ENCODE measurements at places on chromosomes 16 and 17. TPM values are rescaled to one million over a fixed set of nuclear protein-coding genes. Genes with fewer than 3 reads are reported as not detected.
A peak's percentile ranks its signal among the peaks of the same experiment; 100 is the strongest.

The RPH3AL gene
- total RNA-seq, result 24.0 TPM

The SMPD3 gene
- total RNA-seq, result 0.27 TPM

The STH gene
- total RNA-seq, result not detected

GRCh38 chr16:30151091-30151490 lies 28.1 kb upstream of the MAPK3 start:
- no peaks in the 10 kb centered on the region for H3K36me3 ChIP-seq
- H3K27ac ChIP-seq, result no peak overlapping the region
- no peaks in the 10 kb centered on the region for H3K27me3 ChIP-seq
- no peak for DNase-seq

DNA sequence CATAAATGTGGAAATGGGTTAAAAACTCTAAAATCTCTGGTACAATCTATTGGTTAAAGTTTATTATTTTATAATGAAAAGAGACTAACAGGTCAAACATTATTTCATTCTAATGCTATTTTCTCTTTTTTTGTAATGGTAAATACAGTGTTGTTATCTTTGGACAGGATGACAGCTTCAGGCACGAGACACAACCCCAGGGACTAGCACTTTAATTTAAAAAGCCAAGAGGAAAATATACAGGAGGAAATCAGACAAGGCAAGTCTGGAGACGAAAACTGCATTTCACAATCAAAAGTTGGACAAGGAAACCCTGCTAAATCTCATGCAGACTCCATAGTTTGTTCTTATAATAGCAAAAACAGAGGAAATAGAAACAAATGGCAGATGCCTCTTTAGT lies 589.1 kb upstream of the CDH8 start:
- no peaks in the 10 kb centered on the region for H3K36me3 ChIP-seq
- no peaks in the 10 kb centered on the region for H3K4me1 ChIP-seq
- no peak overlapping the region for H3K27ac ChIP-seq
- H3K27me3 ChIP-seq, result no peaks in the 10 kb centered on the region
- no peak for DNase-seq
- no peak overlapping the region for H3K4me3 ChIP-seq

- H3K27me3 ChIP-seq, result no peaks in the 10 kb centered on the region
- no peak overlapping the region for H3K4me3 ChIP-seq
- H3K27ac ChIP-seq, result no peak overlapping the region
- no peaks in the 10 kb centered on the region for H3K4me1 ChIP-seq
- peak; percentile 63 for DNase-seq
Observed at GRCh38 chr17:64938925-64939474, 19.7 kb upstream of the LRRC37A3 start.

DNA sequence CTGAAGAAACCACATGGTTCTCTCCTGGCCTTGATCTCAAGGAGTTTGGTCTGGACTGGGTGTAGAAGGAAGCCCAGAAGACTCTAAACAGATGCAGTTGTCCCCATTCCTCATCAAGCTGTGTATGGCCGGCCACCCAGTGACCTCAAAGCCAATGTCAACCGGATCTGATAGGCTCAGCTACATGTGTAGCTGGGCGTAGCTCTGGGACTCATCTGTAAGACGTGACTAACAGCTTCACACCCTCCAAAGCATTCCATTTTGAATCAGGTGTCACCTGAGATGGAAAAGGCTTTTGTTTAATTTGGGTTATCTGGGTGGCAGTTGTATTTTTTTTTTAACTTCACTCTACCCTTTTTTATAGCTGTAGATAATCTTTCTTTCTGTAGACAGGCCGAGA lies 130.4 kb downstream of the ABCC12 start:
- H3K4me3 ChIP-seq, result no peak overlapping the region
- no peaks in the 10 kb centered on the region for H3K4me1 ChIP-seq
- H3K36me3 ChIP-seq, result no peaks in the 10 kb centered on the region
- no peaks in the 10 kb centered on the region for H3K27me3 ChIP-seq

GRCh38 chr17:72466199-72466598 lies 345.4 kb downstream of the SOX9 start:
- H3K27ac ChIP-seq, result no peak overlapping the region
- H3K27me3 ChIP-seq, result no peaks in the 10 kb centered on the region
- H3K4me3 ChIP-seq, result no peak overlapping the region
- peaks cover 7% of the 10 kb centered on the region for H3K4me1 ChIP-seq
- peak; percentile 42 for DNase-seq

DNA sequence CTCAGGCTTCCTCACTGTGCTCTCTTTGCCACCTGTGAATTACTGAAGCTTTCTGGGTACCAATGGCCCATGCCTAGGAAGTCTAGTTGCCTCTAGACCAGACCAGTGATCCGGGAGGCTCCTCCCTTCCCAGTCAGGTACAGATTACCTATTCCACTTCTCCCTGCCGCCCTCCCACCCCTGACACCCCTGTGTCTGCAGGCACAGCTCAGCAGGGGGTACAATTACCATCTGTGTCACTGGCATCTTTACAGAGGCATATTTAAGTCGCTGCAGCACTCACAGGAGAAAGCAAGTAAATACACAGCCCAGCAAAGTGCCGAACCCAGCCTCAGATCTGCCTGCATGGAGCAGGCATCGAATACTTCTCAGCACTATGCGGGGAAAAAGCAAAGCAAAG lies 5.3 kb upstream of the WSCD1 start:
- no peak for DNase-seq
- H3K27me3 ChIP-seq, result peaks cover 55% of the 10 kb centered on the region
- no peaks in the 10 kb centered on the region for H3K4me1 ChIP-seq
- H3K36me3 ChIP-seq, result no peaks in the 10 kb centered on the region
- no peak overlapping the region for H3K27ac ChIP-seq
- no peak overlapping the region for H3K4me3 ChIP-seq

DNA sequence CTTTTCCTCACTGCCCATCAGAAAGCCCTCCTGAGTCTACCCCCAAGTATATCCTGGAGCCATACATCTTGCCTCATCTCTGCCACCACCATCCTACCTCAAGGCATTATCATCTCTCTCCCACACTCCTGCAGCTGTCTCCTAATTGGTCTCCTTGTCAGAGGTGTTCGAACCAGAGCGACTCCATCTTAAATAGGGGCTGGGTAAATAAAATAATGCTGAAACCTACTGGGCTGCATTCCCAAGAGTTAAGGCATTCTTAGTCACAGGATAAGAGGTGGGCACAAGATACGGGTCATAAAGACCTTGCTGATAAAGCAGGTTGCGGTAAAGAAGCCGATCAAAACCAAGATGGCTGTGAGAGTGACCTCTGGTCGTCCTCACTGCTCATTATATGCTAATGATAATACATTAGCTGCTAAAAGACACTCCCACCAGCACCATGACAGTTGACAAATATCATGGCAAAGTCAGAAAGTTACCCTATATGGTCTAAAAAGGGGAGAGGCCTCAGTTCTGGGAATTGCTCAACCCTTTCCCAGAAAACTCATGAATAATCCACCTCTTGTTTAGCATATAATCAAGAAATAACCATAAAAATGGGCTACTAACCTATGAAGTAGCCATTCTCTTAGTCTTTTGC lies 97.0 kb upstream of the C16orf82 start:
- no peak overlapping the region for H3K27ac ChIP-seq
- H3K4me1 ChIP-seq, result no peaks in the 10 kb centered on the region
- H3K4me3 ChIP-seq, result no peak overlapping the region
- H3K27me3 ChIP-seq, result no peaks in the 10 kb centered on the region

GRCh38 chr17:81884520-81884919 lies 6.9 kb downstream of the ALYREF start:
- H3K4me1 ChIP-seq, result no peaks in the 10 kb centered on the region
- peaks cover 32% of the 10 kb centered on the region for H3K36me3 ChIP-seq
- H3K27ac ChIP-seq, result peak overlapping the region; percentile 9
- DNase-seq, result peak; percentile 42
- H3K4me3 ChIP-seq, result no peak overlapping the region
- H3K27me3 ChIP-seq, result no peaks in the 10 kb centered on the region

DNA sequence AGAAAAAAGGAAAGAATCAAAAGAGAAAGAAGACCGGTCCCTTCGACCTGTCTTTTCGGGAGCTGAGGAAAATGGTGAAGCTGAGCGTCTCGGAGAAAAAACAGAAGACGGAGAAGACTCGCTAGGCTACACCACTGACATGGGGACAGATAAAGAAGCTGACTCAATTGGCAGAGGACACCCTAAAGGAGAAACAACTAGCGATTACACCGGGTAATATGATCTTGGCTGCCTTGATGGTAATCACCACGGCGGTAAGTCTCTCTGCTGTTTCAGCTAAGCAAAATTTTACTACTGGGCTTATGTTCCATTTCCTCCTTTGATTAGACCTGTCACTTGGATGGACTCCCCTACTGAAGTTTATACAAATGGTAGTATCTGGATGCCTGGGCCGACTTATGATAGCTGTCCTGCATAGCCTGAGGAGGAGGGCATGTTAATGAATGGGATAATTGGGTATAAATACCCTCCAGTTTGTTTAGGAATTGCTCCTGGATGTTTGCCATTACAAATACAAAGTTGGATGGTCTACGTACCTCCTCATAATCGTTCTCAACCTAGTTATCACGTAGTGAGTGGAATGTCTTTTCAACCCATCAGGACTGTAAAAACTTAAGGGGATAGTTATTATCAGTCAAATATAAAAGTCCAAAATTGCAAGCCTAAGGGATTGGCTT lies 24.1 kb downstream of the ALOX15B start:
- H3K36me3 ChIP-seq, result no peaks in the 10 kb centered on the region
- peaks cover 90% of the 10 kb centered on the region for H3K27me3 ChIP-seq
- no peak for DNase-seq
- H3K4me3 ChIP-seq, result no peak overlapping the region
- H3K4me1 ChIP-seq, result no peaks in the 10 kb centered on the region

DNA sequence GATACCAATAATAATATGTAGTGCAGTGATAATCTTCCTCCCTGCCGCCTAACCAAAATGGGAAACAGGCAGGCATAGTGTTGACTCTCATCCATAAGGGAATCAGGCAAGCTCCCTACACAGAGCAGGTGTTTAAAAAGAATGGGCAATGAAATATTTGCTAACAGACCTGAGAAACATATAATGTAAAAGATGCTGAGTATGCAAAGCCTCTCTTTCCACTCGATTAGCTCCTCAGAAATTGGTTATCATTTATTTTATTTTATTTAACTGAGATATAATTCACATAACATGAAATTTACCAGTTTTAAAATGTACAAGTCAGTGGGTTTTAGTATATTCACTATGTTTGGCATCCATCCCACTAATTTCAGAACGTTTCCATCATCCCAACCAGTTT lies 317.7 kb upstream of the TBX2 start:
- no peaks in the 10 kb centered on the region for H3K27me3 ChIP-seq
- no peaks in the 10 kb centered on the region for H3K36me3 ChIP-seq
- no peak overlapping the region for H3K4me3 ChIP-seq

- no peaks in the 10 kb centered on the region for H3K27me3 ChIP-seq
- H3K36me3 ChIP-seq, result no peaks in the 10 kb centered on the region
- H3K4me3 ChIP-seq, result no peak overlapping the region
- no peaks in the 10 kb centered on the region for H3K4me1 ChIP-seq
Observed at GRCh38 chr16:50050802-50051201, 15.0 kb upstream of the HEATR3 start.

- H3K27ac ChIP-seq, result no peak overlapping the region
- no peak overlapping the region for H3K4me3 ChIP-seq
- H3K36me3 ChIP-seq, result no peaks in the 10 kb centered on the region
- DNase-seq, result no peak
- no peaks in the 10 kb centered on the region for H3K27me3 ChIP-seq
Observed at GRCh38 chr16:4098501-4098900, 17.7 kb downstream of the ADCY9 start.

DNA sequence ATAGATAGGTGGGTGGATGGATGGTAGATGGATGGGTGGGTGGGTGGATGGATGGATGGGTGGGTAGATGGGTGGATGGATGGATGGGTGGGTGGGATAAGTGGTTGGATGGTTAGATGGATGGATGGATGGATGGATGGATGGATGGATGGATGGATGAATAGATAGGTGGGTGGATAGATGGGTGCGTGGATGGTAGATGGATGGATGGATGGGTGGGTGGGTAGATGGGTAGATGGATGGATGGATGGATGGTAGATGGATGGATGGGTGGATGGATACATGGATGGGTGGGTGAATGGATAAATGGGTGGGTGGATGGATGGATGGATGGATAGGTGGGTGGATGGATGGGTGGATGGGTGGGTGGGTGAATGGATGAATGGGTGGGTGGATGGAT lies 50.0 kb upstream of the FASN start:
- H3K36me3 ChIP-seq, result no peaks in the 10 kb centered on the region
- DNase-seq, result no peak
- H3K4me3 ChIP-seq, result no peak overlapping the region
- no peak overlapping the region for H3K27ac ChIP-seq

GRCh38 chr17:15457723-15458094 lies 9.7 kb downstream of the CDRT4 start:
- H3K27ac ChIP-seq, result no peak overlapping the region
- DNase-seq, result no peak
- no peaks in the 10 kb centered on the region for H3K27me3 ChIP-seq
- no peaks in the 10 kb centered on the region for H3K4me1 ChIP-seq

GRCh38 chr16:88058817-88059216 lies 107.6 kb downstream of the BANP start:
- no peak for DNase-seq
- no peaks in the 10 kb centered on the region for H3K27me3 ChIP-seq
- H3K27ac ChIP-seq, result no peak overlapping the region
- no peaks in the 10 kb centered on the region for H3K36me3 ChIP-seq
- no peak overlapping the region for H3K4me3 ChIP-seq

- DNase-seq, result peak; percentile 11
- no peaks in the 10 kb centered on the region for H3K36me3 ChIP-seq
Observed at GRCh38 chr17:2594722-2595599, 1.5 kb downstream of the PAFAH1B1 start.

DNA sequence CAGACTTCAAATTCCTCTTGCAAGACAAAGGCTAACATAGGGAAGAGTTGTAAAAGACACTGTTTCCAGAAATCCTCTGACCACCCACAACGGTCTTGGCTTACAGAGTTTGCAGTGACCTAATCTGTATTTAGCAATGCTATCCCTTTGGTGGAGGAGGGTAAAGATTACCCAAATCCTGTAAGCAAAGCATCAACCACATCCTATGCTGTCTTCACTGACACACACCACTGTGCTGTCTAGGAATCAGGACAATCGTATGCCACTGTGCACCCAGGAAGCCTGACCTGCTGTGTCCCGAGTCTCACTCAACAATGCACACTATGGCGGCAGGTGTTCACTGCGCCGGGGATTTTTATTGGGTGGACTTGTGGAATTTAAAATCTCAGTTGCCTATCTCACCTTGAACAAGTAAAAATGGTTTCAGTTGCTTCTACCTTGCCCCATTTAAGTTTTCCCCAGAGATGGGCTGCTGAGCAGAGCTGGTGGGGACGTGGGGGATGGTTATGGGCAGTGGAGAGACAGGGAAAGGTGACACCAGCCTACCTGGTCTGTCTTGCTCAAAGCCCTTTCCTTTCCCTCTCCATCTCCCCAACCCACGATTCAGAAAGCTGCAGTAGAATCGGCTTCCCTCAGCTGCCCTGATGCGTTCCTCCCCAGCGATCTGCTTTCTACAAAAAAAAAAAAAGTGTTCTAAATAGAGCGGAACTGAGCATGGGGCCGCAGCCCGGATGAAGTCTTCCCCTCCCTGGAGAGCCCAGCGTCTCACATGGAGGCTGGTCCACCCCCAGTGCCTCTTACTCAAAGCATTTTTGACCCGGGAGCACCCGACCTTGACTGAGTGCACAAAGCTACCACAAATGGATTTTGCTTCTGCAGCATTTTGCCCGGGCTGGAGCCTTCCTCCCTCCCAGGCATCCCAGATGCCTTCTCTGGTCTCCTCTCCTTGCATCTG lies 271.5 kb downstream of the SOX9 start:
- DNase-seq, result no peak
- H3K36me3 ChIP-seq, result no peaks in the 10 kb centered on the region
- no peaks in the 10 kb centered on the region for H3K4me1 ChIP-seq

Measured in cardiac muscle cell (in vitro differentiated cells and primary cell).